ENCODE measurements at places on chromosomes 13 and 19. TPM values are rescaled to one million over a fixed set of nuclear protein-coding genes. Genes with fewer than 3 reads are reported as not detected.

Gene MAB21L1
- total RNA-seq, result not detected

Gene ZNF709
- total RNA-seq, result 0.22 TPM

Gene PRODH2
- 166 TPM for total RNA-seq

Gene JUND
- total RNA-seq, result 177 TPM

Gene IGFL3
- total RNA-seq, result not detected

Gene LRG1
- total RNA-seq, result 566 TPM

Data from right lobe of liver (tissue), 6 donors.